ENCODE measurements at places on chromosomes 2 and 18. TPM values are rescaled to one million over a fixed set of nuclear protein-coding genes. Genes with fewer than 3 reads are reported as not detected.

NLRC4 gene
- total RNA-seq = 0.07 TPM

UGT1A10 gene
- total RNA-seq = not detected

MAP3K20 gene
- total RNA-seq = 11.2 TPM

ANKRD30B gene
- not detected for total RNA-seq

INHA gene
- total RNA-seq = not detected

DNA sequence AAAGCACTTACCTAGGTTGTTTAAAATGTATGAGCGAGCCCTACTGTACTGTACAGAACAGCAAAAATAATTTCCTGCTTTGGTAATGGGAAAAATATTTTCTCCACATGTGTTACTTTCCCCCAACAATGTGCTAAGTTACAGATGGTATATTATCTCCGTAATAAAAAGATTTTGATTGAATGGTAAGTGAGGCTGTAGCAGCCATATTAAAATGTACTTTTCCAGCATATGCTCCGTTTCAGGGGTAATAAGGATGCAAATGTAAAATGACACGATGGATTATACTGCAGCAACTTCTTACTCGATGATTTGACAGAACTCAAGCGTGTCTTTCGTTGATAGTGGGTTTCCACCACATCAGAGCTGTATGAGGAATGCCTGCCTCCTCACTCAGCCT is 50.5 kb downstream of the OSBPL6 start:
- DNase-seq = no peak

DNA sequence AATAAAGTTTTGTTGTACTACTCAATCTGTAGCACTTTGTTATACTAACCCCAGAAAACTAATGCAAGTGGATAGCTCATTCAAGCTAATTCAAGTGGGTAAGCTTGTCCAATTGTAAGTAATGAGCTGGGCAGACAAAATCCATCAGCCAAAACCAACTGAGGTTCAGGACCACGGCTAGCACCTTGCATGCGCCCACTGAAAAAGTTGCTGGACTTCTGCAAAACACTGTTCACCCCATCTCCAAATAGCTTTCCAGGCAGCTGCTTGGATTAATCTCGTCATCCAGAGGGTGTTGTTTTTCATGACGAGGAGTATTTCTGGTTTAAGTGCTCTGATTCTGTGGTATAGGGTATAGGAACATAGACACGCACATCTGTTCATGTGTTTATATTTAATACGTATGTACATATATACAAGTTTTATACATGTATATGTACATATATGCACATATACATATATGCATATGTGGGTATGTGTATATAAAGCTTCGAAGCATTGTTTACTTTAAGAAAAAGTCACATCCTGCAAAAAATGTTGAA is 307.5 kb downstream of the GALR1 start:
- DNase-seq = no peak

GRCh38 chr2:46490521-46491141 is 11.3 kb downstream of the TMEM247 start:
- DNase-seq = no peak

DNA sequence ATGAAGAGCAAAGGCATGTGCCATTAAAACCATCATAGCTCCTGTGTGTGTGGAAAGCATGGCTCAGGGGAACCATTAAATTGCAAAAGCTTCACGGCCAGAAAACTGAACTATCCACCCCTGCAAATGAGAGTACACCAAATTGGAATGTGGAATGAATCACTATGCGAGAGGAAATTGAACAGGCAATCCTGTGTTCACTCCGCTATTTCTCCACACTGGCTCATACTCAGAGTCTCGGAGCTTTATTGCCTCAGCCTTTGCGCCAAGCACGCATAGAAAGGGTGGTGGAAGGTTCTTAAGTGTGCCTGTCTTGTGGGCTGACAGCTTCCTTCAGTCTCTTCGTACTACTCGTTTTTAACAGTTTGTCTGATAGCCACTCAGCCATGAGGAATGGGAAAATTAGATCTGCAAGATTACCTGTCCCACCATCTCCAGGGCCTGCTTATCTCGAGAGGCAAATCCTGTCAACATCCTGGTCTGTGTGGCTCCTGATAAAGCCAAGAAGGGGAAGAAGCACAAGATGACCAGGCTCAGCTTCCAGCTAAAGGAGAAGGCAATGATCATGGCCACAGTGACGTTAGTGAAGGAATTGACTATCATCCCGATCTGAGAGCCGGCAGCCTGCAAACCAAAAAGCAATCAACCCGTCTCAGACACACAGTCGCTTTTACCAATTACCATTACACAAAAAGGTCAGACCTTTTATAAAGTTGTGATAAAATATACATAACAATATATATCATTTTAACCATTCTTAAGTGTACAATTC is 34.9 kb downstream of the G6PC2 start:
- DNase-seq = no peak

DNA sequence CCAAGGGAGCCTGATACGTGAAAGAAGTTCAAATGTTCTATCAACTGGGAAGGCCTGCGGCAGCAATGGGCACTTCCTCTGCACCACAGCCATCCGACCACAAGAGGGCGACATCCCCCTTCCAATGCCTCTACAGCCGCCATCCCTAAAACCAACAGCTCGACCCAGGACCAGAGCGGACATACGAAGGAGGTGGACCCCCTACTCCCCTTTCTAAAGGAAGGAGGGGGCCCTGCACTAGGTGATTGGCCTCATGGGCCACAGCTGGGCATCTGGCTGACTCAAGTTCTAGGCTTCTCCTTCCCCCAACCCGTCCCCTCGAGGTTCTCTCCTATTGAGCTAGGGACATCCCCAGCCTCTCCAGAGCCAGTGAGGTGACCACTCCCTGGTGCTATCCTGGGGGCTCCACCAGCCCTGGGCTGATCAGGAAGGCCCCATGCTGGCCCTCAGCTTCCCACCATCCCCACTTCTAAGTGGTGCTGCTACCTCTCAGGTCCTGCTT is 217.2 kb downstream of the TNS1 start:
- peak; percentile 47 for DNase-seq

DNA sequence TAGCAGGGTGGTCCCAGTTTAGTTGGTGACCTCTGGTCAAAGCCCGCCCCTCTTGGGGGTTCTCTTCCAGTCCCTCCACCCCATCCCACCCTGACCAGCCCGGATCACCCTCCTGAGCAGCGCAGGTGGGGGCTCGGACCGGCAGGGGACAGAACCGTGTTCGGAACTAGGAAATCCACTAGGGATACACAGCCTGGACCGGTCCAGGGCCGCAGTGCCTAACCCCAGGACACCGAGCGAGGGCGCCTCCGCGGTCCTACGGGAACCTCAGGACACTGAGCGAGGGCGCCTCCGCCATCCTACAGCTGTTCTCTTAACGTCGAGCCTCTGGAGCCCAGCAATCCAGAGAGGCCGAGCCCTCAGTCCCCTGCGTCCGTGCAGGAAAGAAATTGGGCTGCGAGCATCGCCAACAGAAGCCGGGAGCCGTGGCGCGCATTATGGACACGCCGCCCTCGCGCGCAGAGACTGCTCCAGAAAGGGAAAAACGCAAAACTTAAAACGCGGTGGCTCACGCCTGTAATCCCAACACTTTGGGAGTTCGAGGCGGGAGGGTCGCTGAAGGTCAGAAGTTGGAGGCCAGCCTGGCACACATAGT is 8.5 kb downstream of the RAX start:
- DNase-seq = no peak

GRCh38 chr2:6139142-6139541 is 447.0 kb downstream of the SOX11 start:
- DNase-seq = no peak

DNA sequence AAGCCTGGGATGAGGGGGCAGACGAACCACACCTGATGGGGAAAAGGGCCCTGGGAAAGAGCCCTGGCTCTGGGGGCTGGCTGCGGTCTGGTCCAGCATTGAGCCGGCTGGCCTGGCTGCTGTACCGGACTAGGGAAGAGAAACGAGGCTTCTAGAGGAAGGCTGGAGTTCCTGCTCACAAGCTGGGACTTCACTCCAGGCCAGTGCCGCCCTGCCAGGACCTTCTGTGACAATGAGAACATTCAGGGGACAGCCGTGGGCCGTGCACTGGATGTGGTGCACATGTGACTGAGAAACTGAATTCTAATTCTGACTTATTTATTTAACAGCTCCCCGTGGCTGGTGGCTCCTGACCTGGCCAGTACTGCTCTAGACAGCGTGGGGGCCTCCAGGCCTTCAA is 269.3 kb downstream of the HDAC4 start:
- no peak for DNase-seq

GRCh38 chr2:138275881-138276280 is 225.7 kb upstream of the SPOPL start:
- DNase-seq = no peak

GRCh38 chr2:100814453-100814852 is 5.5 kb upstream of the NPAS2 start:
- DNase-seq = no peak
